Stimulated activated CD4-positive, alpha-beta T cell treated with anti-CD3 and anti-CD28 coated beads, Interleukin-1b, Interleukin-23, amount 100 ng/mL, for 48 hours (primary cell): ENCODE measurements at places on chromosomes 3 and 15.

DNA sequence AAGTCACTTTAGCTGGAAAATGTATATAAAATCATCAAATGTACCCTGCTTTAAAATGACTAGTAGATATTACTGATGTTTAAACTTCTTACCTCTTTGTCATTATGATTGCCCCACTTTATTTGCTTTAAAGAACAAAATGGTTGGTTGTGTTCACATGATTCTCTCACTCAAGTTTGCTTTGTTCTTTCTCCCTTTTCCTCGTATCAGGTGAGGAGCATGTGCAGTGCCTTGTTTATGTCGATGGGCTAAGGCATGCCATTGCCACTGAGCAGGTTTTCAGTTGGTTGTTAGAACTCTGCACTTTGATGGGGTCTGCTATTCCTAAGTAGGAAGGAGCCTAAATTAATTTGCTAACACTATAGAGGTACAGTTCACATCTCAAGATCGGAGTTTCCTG lies 5.3 kb downstream of the MAP2K5 start:
- DNase-seq: no peak

- no peak for DNase-seq
Observed at GRCh38 chr15:85554852-85555521, 174.6 kb downstream of the AKAP13 start.

GRCh38 chr15:87752250-87752951 lies 504.1 kb downstream of the NTRK3 start:
- DNase-seq: no peak

GRCh38 chr3:52493232-52494017 lies 1.7 kb upstream of the STAB1 start:
- DNase-seq: no peak

GRCh38 chr3:188720215-188720614 lies 451.6 kb upstream of the TPRG1 start:
- DNase-seq: no peak
